Activated CD4-positive, alpha-beta T cell treated with anti-CD3 and anti-CD28 coated beads, Interleukin-2, Interleukin-4, amounts not matched to agents 100 ng/mL and 50 ng/mL, durations not matched to agents 16 hours and 8 hours (primary cell): ENCODE measurements at places on chromosomes 5 and 9.

GRCh38 chr9:4206718-4207117 is 93.2 kb downstream of the GLIS3 start:
- DNase-seq: no peak

DNA sequence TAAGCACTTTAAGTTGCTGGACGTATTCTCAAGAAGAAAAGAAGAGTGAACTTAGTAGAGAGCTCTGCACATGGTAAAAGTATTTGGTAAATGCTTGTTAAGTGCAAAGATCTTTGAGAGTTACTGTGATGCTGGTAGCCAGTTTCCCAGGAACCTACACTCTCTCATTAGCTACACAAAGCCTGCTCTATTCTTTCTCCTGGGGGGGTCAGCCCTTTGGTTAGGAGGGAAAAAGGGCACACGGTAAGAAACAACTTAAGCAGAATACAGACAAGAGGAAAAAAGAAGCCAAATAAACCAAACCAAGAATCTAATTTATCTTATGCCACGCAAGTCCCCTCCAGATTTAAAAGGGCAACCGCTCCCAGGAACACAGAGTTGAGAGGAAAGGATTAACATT is 1100.1 kb upstream of the CDH10 start:
- no peak for DNase-seq

DNA sequence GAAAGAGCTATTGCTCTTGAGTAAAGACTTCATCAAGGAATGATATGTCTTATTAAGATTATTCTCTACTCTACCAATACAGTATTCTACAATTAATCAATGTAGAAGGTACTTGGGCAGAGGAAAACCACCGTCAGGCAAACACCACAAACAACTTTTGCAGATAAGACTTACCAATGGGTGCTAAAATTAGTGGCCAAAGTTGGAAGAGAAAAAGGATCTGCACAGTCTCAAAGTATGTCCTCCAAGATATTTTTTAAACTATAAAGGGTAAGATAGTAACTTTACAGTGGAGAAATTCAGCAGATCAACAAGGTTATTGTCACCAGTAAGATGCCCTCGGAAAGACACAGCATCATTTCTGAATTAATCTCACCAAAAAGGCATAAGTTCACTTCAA is 38.9 kb downstream of the NRG2 start:
- no peak for DNase-seq

- DNase-seq: no peak
These were observed 107.3 kb upstream of the TBC1D2 start for GRCh38 chr9:98362624-98363252.

- DNase-seq: no peak
These were observed 372.9 kb downstream of the ARL15 start for GRCh38 chr5:53937467-53937866.

DNA sequence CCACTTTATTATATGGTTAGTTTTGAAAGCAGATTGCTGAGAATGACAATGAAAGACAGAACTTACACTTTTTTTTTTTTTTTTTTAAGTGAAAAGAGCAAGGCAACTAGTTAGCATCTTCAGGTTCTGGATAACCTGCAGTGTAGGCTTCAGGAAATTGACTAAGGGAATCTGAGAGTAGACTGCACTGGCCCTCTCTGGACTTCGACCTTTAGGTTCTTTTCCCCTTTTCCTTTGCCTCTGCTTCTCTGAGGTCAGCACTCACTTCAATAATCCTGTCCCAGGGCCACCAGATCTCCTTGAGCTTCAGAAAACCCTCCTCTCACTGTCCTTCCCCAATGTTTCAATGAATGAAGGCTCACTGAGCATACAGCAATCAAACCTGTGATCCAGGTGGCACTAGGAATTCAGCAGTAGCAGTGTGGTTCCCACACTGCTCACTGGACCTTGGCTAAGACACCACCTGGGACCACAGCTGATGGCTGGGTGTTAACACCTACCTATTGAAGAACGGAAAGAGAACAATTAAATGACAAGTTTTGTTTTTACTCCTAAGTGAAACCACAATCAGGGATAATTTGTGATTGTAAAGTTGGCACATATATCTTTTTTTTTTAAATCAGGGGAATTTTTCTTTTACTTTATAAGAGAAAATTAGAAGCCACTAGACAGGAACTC is 85.8 kb upstream of the IL6ST start:
- no peak for DNase-seq

DNA sequence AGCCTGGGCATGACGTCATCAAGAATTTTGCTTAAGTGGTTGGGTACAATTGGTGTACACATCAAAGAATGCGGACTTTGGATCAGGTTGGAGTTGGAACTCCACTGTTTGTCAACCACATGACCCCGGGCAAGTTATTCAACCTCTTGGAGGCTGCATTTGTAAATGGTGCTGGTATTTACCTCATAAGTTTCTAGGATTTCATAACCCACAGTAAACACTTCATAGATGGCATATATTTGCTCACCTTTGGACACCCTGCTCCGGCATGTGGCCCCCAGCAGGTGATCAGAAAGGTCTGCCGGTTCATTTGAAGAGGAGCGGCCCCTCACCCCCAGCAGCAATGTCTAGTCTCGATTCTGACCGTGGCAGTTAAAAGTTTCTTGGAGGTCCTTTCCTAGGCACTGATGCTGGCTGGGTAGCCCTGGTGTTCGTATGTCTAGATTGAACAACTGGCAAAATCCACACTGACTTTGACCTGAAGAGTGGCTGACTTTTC is 60.6 kb downstream of the IL6ST start:
- no peak for DNase-seq

- DNase-seq: no peak
These were observed 132.5 kb upstream of the PRLR start for GRCh38 chr5:35362772-35363171.

DNA sequence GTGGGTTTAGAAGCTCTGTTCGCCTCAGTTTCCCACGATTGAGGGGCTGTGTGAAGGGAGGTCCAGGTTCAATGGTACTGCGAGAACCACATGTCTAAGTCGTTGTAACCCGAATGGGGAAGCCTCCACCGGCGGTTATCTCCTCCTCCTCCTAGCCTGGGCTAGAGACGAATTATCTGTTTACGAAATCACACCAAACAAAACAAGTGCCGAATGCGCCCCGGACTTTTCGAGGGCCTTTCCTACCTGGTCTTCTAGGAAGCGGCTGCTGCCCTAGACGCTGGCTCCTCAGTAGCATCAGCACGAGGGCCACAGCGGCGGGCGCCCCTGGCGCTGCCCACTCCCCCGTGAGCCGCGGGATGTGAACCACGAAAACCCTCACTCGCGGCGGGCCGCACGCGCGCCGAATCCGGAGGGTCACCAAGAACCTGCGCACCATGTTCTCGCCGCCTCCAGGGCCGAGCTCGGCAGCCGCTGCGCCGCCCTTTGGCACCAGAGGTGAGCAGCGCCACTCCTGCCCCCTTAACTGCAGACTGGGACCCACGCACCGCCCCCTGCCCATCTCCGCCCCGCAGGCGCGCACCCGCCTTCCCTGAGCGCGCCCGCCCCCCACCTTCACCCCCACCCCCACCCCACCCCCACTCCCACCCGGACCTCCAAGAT is at the start of gene CDKN2A:
CDKN2A (minus strand) TSS at position 500 of the 663 bp plus-strand sequence.
- peak; percentile 37 for DNase-seq

DNA sequence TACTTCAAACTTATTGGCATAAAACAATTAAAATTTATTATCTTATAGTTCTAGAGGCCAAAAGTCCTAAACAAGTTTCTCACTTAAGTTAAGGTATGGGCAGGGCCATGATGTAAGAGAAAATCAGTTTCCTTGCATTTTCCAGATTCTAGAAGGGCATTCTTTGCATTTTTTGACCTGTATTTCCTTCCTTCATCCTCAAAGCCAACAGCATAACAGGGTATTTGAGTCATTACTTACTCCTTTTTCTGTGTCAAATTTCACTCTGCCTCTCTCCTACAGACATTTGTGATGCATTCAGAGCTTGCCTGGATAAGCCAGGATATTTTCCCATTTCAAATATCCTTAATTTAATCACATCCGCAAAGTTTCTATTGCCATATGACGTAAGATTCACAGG is 1499.0 kb downstream of the EFNA5 start:
- DNase-seq: no peak
